ENCODE measurements at places on chromosomes 6 and 20. TPM values are rescaled to one million over a fixed set of nuclear protein-coding genes. Genes with fewer than 3 reads are reported as not detected.

The FKBP5 gene
- 13.4 TPM for total RNA-seq

The SOX18 gene
- total RNA-seq: not detected

The HM13 gene
- total RNA-seq: 79.2 TPM

The TMEM14B gene
- total RNA-seq: 52.9 TPM

The ERVFRD-1 gene
- not detected for total RNA-seq

The PSORS1C1 gene
- total RNA-seq: 0.21 TPM

The PTCRA gene
- not detected for total RNA-seq

The OR2H2 gene
- total RNA-seq: not detected

The CDS2 gene
- 29.2 TPM for total RNA-seq

The HS3ST5 gene
- 0.62 TPM for total RNA-seq

The DSP gene
- 7.8 TPM for total RNA-seq

The SYCP2 gene
- total RNA-seq: 0.78 TPM

The IL17F gene
- total RNA-seq: not detected

GRCh38 chr6:36000451-36000850 lies 24.0 kb downstream of the SLC26A8 start:
- DNase-seq: no peak

DNA sequence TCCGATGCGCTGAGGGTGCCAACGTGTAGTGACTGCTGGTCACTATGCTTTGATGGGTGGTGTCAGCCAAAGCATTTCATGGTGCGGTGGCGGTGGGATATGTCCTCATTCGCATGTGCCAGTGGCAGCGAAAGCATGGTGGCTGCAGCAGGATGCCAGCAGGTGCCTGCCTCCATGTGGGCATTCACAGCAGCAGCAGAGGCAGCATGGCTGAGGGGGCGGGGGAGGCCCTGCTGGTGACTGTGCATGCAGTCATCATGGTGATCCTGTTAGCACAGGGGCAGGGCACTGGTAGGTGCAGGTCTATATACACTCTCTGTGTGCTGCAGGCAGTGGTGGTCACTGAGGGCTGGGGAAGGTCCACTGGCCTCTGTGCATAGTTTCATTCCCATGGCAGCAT lies 22.0 kb downstream of the FIG4 start:
- DNase-seq: no peak

GRCh38 chr20:25090492-25091429 lies 8.8 kb upstream of the VSX1 start:
- DNase-seq: no peak

GRCh38 chr20:3494218-3494617 lies 23.4 kb downstream of the ATRN start:
- DNase-seq: no peak

GRCh38 chr6:69232496-69232895 lies 564.3 kb downstream of the LMBRD1 start:
- DNase-seq: no peak

DNA sequence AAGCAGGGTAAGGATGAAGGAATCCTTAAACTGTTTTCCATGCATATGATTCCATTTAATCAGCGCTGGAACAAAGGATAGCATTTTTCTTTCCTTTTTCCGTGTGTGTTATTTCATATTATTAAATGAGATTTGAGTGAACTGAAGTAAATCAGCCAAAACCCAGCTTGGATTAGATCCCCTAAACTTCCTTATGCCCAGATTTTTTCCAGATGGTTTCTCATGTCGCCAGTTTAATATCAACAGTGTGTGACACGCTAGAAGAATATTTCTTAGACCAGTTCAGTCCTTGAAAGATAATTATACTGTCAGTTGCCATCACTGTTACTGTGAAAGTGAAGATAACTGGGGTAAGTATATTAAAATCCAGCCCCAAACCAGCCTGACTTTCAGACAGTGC lies 1009.4 kb downstream of the KIF16B start:
- no peak for DNase-seq

DNA sequence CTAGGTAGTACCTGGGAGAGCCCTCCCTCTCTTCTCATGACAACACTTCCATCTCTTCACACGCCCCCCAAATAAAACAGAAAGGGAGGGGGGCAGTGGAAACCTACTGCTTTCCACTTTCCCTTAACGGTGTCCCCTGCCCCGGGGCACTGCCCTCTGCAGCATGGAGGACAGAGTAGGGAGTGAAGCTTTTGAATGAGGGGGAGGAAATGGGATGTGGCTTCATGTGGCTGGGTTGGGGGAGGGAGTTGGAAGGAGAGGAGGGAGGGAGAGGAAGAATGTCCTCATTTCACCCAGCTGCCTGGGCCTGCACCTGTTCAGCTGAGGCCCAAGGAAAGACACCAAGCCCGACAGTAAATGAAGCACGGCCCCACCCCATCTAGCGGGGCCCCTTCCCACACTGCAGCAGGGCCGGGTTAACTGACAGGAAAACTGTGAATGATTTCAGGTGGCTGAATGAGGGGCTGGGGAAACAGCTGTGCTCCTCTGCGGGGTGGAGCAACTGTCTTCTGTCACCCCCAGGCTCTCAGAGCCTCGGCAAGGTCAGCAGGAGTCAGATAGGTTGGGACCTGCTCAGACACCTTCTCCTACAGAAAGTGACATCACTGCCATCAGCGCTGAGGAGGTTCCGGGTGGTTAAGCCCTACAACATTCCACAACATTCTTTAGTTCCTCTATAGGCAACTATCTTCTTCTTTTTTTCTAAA lies 40.0 kb upstream of the TAF8 start:
- DNase-seq: peak; percentile 95

GRCh38 chr20:47758517-47759450 lies 26.5 kb downstream of the SULF2 start:
- no peak for DNase-seq

DNA sequence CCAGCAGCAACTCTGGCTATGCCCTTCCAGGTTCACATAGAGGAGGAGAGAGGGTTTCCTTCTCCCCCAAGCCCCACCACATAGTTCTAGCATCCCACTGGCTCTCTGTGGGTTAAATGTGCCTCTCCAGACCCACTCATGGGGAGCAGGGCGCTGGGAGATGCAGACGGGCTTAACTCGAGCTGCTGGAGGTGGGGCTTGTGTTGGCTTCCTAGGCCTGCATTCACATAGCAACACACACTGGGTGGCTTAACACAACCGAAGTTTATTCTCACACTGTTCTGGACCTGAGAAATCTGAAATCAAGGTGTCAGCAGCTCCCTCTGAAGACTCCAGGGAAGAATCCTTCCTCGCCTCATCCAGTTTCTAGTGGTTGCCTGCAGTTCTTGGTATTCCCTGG lies 33.6 kb downstream of the SLC2A10 start:
- DNase-seq: no peak

DNA sequence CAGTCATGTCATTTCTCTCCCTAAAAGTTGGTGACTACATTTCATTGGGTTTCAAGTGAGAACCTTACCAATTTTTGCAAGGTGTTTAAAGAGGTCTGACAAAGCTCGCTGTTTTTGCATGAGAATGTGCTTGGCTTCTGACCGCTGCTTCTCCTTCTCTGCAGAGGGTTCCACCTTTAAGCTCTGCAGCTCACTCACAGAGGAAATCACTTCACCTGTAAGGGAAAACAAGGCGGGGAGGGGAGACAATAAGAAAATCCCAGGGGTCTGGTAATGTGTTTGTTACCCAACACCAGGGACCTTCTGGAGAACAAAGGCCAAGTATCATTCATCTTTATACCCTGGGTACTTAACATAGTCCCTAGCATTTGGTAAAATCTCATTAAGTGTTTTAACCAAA lies 40.0 kb upstream of the LYRM2 start:
- no peak for DNase-seq

DNA sequence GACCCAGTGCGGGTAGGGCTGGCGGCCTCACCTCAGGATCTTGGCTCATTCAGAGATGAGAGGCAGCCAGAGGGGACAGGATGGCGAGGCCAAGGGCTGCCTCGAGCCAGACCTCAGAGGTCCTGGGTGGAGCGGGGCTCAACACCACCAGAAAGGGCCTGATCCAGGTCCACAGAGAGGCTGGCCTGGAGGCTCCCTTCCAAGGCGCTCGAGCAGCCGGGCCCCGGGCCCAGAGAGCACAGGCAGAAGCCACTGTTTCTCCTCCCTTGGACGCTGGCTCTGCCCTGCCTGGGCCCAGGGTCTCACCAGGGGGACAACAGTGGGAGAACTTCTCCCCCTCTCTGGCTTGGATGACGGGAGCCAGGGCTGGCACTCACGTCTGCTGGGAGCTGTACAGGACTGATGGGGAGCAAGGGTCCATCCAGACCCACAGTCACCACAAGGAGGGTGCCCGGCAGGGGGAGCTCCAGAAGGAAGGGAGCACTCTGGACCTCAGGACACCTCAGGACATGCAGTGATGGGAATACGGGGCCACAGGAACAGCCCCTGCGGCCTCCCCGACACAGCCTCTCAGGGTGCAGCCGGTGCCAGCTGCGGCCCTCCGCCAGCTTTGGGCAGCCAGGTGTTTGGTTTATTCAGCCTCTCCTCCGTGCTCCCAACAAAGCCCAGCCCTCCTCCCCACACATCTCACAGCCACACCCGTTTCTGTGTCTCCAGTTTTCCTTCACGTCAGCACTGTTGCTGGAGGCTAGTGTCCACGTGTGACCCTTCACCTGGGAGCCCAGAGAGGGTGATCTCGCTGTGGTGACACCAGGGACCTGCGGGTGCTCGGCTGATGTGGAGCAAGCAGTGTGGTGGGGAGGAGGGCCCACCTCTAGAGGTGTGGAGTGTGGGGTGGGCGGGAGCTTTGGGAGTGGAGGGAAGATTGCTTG lies 8.7 kb downstream of the RPS21 start:
- DNase-seq: no peak

GRCh38 chr6:87322304-87323212 lies at the start of gene SMIM8:
TSS of gene SMIM8 (plus strand) at chr6:87322588. CDS start at chr6:87337032, 14,444 bp downstream.
- peak; percentile 77 for DNase-seq

DNA sequence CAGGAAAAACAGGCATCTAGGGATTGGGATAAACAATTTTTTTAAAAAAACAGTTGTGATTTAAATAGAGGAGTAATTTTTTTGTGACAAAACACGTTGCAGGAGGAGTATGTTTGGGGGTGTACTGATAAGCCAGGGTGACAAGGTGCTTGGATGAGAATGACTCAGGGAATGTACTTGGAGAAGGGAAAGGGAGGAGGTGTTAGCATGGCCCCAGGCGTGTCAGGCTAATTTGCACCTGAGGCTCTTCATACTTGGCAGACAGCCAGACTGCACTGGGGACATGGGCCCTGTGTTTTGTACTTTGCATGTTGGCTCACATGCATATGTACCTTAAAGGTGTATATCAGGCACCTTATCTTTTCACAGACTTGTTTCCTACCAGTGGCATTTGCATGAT lies 22.8 kb downstream of the PANK2 start:
- DNase-seq: no peak

DNA sequence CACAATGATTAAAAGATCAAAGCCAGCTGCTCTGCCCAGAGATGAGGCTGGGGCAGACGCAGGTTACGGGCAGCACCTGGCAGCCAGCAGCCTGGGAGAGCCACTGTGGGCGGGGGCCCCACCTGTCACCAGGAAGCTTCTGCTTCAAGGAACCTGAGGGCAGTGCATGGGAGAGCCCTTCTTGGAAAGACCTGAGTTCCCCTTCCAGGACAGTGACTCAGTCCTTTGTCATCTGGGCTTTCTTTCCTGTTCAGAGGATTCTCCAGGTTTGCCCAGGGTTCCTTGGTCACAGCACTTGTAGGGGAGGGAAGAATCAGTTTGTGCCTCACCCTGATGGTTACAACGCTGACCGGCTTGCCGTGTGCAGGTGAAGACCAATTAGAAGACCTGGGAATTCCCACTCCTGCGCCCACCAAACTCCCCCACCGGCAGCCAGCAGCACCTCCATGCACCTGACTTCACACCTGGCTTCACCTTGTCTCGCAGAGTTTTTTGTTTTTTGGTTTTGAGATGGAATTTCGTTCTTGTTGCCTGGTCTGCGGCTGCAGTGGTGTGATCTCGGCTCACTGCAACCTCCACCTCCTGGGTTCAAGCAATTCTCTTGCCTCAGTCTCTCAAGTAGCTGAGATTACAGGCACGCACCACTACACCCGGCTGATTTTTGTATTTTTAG lies 2.0 kb downstream of the ZBP1 start:
- no peak for DNase-seq

GRCh38 chr6:136365776-136366354 lies 76.2 kb upstream of the BCLAF1 start:
- no peak for DNase-seq

- no peak for DNase-seq
These were observed 75.5 kb upstream of the RIMS1 start for GRCh38 chr6:71810880-71811279.

DNA sequence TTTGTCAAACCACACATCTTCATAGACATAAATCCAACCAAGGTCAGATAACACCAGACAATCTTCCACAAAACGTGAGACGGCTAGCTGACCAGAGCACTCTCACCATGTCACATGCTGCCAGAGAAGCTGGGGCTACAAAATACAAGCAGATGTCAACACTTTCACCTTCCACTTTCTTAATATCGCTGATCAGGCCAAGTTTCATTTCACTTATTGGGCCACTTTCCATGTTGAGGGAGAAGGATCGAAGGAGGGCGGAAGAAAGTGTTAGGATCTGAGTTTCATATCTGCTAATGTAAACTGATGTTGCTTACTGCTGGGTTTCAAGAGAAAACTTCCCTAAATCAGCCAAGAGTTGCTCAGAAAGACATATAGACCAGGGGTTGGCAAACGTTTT lies 177.0 kb upstream of the PRDM1 start:
- DNase-seq: no peak
